ENCODE measurements at places on chromosomes 12 and 14.

DNA sequence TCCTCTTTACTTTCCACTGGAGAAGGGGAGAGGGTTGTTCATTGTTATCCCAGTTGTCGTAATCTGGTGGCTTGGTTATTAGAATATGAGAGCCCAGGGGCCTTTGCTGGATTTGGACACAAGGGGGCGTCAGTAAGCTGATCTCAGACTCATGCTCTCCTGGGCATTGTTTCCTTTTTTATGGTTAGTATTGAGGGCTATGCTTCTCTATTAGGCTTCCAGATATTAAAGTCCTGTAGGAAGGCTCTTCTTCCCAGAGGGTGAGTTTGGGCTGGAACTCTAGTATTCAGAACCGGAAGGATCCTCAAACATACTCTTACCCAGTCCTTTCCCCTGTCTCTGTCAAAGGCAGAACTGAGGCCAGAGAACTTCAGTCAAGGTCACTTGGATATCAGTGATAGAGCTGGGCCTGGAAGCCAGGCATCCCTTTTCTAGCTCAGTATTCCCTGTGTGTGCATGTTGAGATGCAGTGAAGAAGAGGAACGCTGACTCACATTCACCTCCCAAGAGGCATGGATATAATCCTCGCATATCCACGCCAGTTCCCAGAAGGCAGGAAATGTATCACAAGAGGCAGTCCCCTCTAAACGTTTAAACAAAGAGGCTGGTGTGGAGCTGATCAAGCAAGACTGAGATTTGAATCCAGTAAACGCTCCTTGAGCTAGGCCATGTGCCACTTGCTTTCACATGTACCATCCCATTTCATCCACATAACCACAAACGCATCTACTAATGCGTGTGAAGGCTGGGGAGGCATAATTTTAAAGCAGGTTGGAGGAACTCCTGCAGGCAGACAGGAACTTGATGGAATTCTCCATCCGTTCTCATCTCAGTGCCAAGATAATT is 41.6 kb downstream of the UBE3B start:
- peak; percentile 71 for DNase-seq

- no peak for DNase-seq
These were observed 5.7 kb upstream of the C14orf93 start for GRCh38 chr14:23015618-23016017.

GRCh38 chr14:71665781-71666180 is 266.4 kb upstream of the RGS6 start:
- DNase-seq: no peak

GRCh38 chr12:67634303-67634761 is 14.2 kb upstream of the DYRK2 start:
- DNase-seq: no peak

GRCh38 chr12:24172031-24172772 is 222.7 kb upstream of the SOX5 start:
- no peak for DNase-seq

- DNase-seq: no peak
These were observed 16.5 kb upstream of the IFT81 start for GRCh38 chr12:110107369-110108281.

DNA sequence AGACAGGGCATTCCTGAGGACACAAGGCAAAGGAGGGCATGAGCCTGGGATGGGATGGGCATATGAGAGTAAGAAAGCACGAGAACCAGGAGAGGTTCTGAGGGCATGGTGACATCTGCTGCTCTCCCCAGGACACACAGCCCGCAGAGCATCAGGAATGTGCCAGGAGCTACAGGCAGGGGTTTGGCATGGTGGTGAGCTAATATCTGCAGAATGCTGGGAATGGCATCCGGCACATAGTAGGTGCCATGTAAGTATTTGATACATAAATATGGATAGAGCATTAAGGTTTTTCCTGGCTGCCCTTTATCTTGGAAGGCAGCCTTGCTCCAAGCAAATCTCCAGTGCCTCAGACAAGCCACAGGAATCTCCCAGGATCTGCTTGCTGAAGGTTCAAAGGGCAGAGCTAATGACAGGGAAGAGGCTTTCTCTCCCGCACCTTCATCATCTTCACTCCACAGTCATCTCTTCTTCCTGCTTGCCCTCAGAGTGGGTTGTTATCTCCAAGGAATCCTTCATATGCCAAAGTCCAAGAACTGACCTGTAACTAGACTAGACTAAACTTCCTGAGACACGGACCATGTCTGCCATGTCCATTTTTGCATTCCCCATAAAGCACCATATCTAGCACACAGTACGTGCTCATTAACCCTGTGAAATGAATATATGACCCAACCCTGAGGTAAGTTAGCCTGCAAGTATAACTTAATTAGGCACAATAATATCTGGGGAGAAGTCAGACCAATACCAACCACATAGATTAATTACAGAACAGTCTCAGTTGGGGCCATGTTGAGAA is 62.0 kb upstream of the SCN8A start:
- DNase-seq: no peak

DNA sequence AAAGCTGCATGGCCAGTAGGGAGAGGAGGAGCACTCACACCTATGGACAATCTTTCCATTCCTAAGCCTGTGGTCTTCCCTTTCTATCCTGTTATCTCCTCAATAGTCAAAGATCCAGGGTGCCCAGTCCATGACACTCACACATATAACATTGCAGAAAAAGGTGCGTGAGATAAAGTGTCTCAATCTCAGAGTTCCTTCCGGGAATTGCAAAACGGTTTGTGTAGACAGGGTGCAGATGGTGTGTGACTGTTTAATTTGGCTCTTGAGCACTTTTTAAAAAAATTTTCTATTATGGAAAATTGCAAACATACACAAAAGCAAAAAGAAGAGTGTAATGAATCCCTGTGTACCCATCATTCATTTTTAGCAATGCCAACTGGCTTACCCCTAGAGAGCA is 1493.6 kb downstream of the AACS start:
- peak; percentile 91 for DNase-seq

DNA sequence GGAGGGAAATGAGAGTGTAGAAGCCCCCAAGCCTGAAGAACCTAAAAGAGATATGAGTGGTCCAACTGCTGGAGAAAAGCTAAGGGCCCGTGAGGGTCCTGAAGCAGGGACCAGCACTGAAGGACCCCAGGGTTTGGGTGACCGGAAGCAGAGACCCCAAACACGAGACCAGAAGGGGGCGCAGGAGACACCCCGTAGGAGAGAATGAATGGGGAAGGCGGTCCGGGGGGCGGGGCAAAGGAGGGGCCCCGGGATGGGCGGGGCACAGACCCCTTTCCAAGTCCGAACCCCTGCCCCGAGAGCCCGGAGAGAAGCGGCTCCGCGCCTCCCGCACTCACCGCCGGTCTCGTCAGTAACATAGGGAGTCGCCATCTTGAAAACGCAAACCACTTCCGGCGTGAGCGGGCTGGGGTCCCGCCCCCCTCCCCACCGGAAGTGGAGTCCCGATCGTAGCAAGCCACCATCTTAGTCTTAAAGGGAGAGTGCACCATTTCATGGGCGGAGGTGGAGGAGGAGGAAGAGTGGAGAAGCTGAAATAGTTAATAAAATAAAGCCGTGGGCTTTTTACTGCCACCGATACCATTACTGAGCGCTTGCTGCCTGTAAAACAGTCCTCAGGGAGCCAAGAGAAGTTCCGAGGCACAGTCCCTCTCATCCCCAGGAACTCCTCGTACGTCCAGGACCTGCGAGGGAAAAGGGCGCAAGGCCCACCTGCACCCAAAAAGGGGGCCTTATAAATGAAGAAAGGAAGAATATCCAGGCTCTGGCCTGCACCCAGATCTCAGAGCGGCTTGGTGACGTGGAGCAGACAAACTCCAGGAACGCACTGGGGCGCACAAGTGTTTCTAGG is 731 bp downstream of the PYM1 start:
- peak; percentile 94 for DNase-seq

- no peak for DNase-seq
These were observed 1143.6 kb downstream of the FLRT2 start for GRCh38 chr14:86673523-86673969.

- peak; percentile 69 for DNase-seq
These were observed at the start of gene B3GNT4 for GRCh38 chr12:122203301-122204166. Gene B3GNT4 (plus strand): TSS chr12:122203709. CDS start chr12:122204619, 910 bp downstream.

GRCh38 chr14:91373591-91374254 is 43.9 kb downstream of the CCDC88C start:
- no peak for DNase-seq

- DNase-seq: no peak
These were observed 187.5 kb upstream of the EEA1 start for GRCh38 chr12:93116632-93117031.

DNA sequence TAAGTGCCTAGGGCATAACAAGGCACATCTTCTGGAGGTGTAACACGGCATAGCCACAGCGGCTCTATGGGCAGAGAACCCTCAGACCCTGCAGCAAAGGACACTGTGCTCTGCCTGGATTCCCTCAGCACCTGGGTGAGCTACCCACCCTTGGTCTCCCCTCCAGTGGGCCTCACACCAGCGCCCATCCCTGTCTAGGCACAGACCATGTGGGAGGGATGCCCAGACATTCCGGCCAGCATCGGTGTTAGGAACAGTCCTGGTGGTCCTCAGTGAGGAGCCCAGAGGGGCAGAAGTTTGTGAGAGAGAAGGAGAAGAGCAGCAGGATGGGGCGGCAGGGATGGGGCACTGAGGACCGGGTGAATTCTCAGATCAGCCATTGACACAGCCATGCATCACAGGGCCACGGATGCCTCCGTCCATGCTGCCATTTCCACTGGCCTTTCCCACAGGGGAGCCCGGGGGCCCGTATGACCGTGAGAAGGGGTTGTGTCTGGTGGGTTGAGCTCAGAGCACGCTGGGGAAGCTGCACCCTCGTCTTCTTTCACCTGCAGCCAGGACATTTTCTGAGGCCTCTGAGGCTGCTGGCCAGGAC is 282.7 kb upstream of the SFSWAP start:
- DNase-seq: no peak

DNA sequence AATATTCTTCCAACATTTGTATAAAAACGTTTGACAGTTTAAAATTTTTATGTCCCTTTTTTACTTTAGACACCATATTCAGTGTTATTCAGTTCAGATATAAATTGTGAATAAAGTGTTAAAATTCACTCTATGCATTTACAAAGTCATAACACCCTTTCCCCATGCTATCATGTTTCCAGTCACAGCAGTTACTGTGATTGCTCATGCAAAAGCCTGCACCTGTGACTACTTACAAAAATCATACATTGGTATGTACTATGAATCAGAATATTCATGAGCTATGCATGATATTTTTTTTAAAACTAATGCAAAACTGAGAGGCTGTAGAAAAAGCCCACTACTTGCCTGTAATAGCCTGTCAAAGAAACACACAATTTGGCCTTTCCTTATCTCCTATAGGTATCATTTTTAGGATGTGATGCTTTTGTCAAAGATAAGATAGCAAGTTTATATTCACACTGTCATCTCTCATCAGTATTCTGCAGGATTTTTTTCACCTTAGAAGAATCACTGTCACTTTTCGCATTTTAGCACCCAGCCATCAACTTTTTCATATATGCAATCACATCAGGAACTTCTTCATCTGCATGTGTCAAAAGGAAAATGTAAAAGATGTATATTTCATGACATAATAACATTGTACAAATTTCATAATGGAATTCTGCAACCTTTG is 443.2 kb downstream of the C12orf50 start:
- no peak for DNase-seq

GRCh38 chr14:73136387-73137225 is at the start of gene PSEN1:
Gene PSEN1 (plus strand): TSS chr14:73136507. CDS start chr14:73148020, 11,513 bp downstream.
- peak; percentile 93 for DNase-seq

DNA sequence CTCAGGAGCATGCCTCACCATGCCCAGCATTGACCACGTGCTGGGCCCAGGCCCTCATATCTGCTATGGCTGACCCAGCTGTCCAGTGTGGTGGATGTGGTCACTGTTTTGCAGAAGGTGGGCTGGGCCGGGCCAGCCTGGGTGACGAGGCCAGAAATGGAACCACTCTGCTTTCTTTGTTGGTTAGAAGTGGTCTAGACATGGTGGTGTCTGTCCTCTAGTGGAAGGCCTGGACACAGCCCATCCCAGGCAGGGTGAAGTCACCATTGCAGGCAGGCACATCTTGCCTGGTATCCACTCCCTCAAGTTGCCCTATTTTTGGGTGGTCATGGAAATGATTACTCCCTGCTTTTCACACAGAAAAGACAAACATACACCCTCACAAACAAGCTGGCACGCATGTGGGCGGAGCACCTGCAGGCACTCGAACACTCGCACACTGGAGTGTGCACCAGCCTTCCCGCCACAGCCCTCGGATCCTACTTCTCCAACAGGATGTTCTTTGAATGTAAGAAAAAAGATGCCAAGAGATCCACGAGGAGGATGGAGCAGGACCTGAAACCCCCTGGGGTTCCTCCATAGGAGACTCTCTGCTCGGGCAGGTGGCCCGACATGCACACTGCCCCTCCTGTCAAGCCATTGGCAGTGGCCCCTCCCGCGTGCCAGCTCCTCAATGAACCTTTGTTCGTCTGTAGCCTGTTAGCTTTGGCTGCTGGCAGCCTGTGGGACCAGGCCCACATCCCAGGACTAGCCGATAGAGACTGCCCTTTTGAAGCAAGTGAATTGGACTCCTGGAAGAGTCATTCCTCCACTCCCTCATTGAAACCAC is 38.4 kb downstream of the MLXIP start:
- no peak for DNase-seq

DNA sequence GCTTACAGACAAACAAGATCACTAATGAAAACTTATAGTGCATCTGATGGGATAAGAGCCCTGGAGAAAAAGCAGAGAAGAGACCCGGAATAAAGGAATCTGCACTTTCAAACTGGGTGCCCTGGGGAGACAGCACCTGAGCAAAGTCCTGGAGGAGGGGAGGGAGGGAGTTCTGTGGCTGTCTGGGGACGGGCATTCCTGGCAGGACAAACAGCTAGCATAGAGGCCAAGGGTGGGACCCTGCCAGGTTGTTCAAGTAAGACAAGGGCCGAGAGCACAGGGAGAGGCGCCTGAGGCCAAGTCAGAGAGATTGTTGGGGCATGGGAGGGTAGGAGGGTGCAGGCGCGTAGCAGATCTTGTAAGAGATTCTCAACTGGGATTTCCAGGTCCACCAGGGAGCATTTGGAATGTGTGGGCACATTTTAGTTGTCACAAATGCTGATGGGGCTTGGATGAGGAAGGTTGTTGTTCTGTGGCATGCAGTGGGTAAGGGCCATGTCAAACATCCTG is 14.2 kb downstream of the IQSEC3 start:
- DNase-seq: no peak

DNA sequence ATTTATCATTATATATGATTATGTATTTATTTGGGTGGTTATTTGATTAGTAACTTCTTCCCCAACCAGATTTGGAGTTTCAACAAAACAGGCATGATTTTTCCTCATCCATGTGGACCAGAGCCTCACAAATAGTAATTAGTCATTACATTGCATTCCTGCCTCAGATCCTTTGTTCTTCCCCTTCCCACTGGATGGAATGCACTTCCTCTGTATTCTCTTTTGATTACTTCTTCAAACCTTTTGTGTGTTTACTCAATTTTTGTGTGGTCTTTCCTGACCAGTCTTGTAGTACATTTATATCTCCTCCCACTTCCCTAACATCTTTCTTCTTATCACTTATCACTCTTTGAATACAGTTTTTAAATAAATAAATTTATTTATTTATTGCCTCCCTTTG is 15.5 kb downstream of the SYT1 start:
- DNase-seq: no peak

DNA sequence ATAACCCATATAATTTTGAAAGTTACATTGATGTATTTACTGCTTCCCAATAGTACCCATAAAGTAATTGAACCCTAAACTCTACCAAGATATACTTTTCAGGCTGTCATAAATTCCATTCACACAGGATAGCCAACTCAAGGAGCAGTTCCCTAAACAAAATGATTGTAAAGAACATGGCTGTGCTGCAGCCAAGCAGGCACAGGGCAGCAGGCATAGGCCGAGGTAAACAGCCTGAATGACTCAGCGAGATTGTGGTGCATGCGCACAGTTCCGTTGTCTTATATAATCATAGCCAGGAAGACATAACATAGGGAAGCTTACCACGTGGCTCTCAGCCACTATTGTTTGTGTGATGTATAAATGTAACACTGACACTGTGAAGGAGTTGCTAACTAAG is 344.9 kb downstream of the FSCB start:
- DNase-seq: no peak
